ENCODE measurements at places on chromosomes 11 and 22. TPM values are rescaled to one million over a fixed set of nuclear protein-coding genes. Genes with fewer than 3 reads are reported as not detected.

Gene KCNJ4
- total RNA-seq: 0.22 TPM

Gene BEST1
- 2.5 TPM for total RNA-seq

Gene OLFML1
- total RNA-seq: not detected

Gene C11orf87
- total RNA-seq: 0.01 TPM
